Stimulated activated naive CD4-positive, alpha-beta T cell treated with Interleukin-2 at 50 U/mL for 16 hours (primary cell): ENCODE measurements at places on chromosomes 4 and X.

DNA sequence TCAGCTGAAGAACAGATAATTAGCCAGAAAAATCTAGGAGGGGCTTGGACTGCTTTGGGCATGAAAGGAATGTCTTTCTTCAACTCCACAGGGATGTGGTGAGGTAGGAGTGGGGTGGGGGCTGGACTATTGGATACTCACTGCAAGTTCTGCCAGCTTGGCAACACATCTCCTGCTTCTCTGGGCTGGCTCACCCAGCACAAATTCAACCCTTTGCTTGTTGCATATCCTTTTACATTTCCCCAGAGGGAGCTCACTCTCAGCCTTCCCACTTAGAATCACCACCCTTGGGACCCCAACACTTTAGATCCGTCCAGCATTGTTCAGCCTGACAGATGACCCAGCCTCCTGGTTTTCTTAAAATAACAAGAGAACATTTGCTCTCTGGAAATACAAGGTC is 120.6 kb downstream of the KDR start:
- no peak for DNase-seq

DNA sequence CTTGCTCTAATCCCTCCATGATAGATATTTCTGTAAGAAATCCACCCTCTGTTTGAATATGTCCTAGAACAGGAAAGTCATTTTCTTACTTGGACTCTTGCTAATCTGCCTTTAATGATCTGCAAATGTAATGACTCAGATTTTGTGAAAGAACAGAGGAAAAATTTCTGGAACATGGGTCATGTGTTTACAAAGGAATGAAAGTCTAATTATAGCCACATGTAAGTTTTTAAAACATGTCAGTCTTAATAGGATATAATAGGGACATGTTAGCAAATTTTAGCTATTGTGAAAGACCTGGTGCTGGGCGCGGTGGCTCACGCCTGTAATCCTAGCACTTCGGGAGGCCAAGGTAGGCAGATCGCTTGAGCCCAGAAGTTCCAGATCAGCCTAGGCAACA is 47.6 kb downstream of the GRK4 start:
- DNase-seq, result no peak

DNA sequence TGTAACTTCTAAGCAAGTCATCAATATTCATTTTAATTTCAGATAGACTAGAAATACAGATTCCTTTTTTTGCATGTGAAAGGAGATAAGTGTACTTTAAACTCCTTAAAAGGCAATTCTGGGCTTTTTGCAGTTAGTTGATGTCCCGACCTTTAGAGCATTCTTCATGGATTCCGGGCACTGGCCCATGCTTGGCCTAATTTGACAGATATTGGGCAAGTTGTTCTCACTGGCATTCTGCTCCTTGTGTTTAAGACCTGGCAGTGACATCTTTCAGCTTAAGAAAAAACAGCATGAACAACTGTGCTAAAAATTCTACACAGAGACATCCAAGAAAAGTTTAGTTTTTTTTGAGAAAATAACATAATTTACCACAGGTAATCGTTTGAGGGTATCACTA is 1037.2 kb downstream of the PCDH18 start:
- DNase-seq, result no peak

- DNase-seq, result no peak
Observed at GRCh38 chrX:102712981-102713625, 855 bp downstream of the GPRASP2 start.

GRCh38 chrX:17814557-17814956 is 46.5 kb downstream of the RAI2 start:
- DNase-seq, result no peak

DNA sequence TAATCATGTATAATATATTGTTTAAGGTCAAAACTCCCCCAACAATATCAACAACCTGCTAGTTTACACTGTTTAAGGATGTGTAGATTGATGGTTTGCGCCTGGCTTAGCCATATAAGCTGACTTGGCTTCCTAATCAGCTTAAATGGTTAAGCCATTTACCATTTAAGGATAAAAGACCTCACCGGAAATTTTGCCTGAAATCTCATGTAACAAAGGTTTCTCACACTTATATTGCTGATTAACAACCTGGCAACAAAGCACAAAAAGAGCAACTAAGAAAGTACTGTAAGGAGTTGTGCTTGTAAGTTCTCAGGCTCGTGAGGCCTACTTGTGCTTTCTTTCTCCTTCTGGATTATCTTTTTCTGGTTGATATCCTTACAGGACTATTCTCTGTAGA is 485.2 kb downstream of the GABRG1 start:
- DNase-seq, result no peak

- no peak for DNase-seq
Observed at GRCh38 chrX:8565729-8566128, 101.1 kb downstream of the VCX3B start.

GRCh38 chr4:38803833-38804653 is 548 bp downstream of the TLR1 start:
- peak; percentile 14 for DNase-seq

DNA sequence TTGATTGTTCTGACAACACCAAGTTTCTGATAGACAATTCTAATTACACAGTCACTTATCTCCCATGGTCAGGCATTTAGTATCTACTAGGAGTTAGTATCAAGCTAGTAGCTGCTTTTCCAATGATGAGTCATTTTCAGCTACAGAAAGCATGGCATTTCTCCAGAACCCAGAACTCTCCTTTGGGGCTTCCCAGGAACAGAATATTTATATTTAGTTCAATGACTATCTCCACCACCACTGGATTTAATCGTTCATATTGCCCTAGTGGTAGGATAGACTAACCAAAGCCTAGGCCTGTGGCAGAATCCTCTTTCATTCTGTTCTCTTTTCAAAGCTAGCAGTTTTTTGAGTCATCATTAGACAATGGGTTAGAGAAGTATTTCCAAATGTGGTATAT is 569.4 kb downstream of the GABRG1 start:
- no peak for DNase-seq

GRCh38 chr4:140332734-140333133 is 40.7 kb upstream of the SCOC start:
- no peak for DNase-seq

DNA sequence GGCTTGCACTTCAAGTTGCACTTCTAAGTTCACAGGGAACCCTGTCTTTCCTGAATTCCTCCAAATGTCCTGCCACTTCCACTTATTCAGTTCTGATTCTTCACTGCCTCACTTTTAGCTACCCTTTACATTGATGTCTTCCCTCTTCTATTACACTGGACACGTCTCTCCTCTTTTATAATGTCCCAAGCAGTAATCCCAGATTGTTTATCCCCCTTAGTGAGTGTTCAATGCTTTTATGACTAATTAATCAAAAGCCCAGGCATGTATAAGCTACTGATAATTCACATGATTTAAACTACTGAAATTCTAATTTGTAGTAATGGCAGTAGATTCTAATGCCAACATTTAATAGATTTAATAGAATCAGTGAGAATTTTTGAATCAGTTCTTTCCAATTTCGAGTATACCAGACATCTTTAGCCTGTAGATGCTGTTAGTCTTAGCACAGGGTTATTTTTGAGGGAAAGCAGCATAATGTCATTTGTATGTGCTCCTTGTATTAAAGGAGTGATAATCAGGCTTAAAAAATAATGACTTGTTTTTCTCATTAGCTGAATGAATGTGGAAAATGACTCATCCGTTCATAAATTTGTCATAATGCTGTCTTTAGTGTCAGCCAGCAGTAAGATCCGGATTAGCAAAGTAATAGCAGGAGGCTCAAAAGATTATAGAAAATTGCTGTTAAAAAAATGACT is 703.1 kb downstream of the CENPC start:
- no peak for DNase-seq

GRCh38 chrX:45517090-45517973 is 316.7 kb upstream of the DIPK2B start:
- DNase-seq, result no peak

- DNase-seq, result no peak
Observed at GRCh38 chrX:143306991-143307937, 210.0 kb downstream of the SPANXN3 start.

DNA sequence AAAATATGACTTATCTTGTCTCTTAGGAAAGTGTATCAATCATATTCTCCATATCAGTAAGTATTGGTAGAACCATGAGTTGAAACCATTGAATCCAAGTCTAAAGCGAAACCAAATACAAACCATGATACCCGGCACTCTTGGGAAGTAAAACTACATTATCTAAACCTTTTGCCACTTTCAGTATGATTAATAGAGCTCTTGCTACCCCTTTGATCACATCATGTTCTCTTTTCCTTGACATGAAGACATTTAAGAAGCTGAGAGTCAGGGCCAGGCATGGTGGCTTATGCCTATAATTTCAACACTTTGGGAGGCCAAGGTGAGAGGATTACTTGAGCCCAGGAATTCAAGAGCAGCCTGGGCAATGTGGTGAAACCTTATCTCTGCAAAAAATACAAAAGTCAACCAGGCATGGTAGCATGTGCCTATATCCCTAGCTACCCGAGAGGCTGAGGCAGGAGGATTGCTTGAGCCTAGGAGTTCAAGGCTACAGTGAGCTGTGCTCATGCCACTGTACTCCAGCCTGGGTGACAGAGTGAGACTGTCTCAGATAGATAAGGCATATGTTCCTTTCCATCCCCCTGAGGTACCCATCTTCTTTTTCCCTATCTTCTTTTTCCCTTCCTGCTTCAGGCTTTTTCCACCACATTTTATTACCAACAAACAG is 45.4 kb downstream of the CEP135 start:
- DNase-seq, result peak; percentile 1
